ENCODE measurements at places on chromosomes 1 and 21.

- no peak for DNase-seq
Observed at GRCh38 chr1:243991650-243992049, 59.4 kb upstream of the ZBTB18 start.

DNA sequence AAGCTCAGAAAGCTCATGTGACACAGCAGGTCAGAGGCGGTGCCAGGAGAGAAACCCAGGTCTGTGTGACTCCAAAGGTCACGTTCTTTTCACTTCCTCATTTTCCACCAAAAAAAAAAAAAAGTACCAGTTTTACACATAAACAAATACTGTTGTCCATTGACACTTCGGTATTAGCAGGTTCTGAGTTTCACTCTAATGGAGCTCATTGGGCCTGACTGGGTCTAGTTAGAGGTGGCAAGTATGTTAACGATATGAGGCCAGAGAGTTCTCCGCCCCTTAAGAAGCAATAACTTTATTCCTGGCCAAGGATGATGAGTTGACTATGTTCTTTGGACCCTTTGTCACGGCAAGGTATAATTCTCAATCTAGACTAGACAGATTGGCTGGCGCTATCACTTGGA is 30.0 kb upstream of the SDE2 start:
- no peak for DNase-seq

GRCh38 chr1:11540773-11541160 is 61.8 kb downstream of the DISP3 start:
- no peak for DNase-seq

DNA sequence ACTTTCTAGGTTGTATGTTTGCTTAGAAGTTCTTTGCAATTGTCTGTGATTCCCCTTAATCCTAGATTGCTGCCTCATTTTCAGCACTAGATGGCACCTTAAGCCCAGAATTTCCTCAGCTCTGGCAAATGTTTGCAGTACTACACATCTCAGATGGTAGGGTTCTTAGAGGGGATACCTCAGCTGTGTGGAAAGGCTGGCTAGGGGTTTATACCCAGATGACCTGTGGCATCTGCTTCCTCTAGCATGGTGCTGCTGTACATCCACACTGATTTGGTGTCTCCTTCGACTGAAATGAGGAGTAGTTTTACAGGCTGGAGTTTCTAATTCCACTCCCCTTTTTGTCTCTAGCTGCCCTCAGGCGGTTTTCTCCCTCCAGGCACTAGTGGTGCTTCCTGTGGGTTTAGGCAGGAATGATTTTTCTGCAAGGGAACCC is 23.5 kb downstream of the ASB17 start:
- DNase-seq = no peak

- DNase-seq = no peak
Observed at GRCh38 chr1:231194476-231194842, 32.6 kb downstream of the TRIM67 start.

DNA sequence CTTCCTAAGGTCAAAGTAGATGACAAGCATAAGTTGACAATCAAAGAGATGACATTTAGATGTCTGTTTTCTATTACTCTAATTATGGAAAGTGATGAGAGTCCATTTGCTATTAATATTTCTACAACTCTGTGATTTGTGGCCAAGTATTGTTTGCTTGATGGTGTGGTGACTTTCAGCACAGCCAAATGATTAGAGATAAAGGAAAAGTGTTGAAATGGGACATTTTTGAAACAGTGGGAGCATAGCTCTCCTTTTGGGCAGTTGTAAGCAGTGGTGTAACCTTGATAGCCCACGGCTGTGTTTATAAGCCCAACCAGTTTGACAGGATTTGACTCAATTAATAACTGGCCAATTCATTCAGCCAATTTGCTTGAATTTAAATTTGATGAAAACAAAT is 31.6 kb downstream of the ZC3H11B start:
- no peak for DNase-seq

DNA sequence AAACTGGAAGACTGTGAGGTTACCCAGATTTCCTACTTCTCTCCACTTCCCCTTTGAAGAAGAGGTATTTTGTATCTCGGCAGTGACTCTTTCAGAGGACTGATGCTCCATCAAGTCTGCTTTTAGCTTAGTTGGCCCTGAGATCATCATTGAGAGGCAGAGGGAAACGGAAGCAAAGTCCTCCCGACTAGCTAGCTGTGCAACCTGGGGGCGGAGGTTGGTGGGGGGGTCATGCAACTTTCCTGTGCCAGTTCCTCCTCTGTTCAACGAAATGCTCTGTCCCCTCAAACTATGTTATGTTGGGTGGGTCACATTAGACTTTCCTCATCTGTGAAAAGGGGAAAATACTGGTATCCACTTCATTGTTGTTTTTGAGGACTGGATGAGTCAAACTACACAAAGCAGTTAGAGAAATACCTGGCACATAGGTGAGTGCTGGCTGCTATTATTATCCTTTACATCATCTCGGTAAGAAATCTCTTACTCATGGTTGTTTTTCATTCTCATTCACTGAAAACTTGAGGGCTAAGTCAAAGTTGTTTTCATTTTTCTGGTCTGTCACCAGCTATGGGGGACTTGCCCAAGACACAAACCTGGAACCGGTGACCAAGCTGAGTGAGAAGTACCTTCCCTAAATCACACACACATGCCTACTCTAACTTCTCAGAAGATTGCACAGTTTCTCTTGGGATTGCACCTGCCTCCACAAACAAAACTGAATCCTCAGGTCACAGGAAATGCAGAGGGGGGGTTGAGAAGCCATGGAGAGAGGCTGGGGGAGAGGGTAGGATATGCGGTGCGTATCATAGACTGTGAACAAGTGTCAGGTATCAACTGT is 83.3 kb downstream of the ABCA4 start:
- no peak for DNase-seq

- no peak for DNase-seq
Observed at GRCh38 chr1:177077734-177078499, 86.6 kb downstream of the ASTN1 start.

- no peak for DNase-seq
Observed at GRCh38 chr1:185238447-185238846, 78.6 kb downstream of the IVNS1ABP start.

DNA sequence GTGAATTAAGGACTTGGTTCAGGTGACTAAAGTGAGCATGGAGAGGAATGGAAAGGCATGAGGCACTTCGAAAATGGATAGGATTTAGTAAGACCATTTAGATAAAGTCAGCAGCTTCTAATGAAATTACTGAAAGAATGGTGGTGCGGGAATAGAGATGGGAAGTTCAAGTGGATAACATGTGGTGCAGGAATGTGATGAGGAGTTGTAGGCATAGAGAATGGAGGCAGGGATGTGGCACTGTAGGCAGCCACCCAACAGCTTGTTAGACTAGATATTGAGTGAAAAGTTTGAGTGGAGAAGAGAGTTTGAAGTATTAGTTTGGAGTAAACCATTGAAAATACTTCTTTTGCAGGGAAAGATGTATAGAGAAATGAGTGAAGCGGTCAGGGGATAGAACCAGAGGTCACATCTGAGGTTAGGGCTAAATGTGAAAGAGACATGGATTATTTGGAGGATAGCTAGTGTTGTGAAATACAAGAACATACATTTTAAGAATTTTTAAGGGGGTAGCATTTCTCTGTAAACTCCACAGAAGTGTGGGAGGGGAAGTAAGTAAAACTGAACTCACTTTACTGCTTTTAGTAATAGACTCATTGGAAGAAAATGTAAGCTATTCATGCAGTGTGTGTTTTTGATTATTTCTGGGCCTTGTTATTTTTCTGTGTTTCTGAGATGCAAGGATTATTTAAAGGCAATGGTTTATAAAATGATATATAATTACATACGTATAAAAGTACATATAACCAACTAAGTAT is 46.2 kb downstream of the DYRK1A start:
- DNase-seq = no peak

- no peak for DNase-seq
Observed at GRCh38 chr1:43760745-43761317, 53.5 kb downstream of the ST3GAL3 start.

DNA sequence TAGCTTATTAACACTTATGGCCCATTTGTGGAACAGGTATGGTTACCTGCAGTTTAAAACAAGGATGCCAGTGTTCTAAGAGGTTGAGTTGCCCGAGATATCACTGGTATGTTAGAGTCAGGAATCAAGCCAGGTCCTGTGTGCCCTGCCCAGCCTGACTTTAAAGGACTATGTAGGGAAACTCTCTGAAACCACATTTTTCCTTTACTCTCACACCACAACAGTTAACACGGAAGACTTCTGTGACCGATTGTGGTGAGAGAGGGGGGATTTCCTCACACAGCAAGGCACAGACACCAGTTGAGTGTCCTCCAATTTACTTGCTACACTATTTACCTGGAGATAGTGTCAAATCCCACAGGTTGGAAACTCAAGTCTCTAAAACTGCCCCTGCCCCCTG is 47.8 kb downstream of the UCK2 start:
- DNase-seq = no peak

DNA sequence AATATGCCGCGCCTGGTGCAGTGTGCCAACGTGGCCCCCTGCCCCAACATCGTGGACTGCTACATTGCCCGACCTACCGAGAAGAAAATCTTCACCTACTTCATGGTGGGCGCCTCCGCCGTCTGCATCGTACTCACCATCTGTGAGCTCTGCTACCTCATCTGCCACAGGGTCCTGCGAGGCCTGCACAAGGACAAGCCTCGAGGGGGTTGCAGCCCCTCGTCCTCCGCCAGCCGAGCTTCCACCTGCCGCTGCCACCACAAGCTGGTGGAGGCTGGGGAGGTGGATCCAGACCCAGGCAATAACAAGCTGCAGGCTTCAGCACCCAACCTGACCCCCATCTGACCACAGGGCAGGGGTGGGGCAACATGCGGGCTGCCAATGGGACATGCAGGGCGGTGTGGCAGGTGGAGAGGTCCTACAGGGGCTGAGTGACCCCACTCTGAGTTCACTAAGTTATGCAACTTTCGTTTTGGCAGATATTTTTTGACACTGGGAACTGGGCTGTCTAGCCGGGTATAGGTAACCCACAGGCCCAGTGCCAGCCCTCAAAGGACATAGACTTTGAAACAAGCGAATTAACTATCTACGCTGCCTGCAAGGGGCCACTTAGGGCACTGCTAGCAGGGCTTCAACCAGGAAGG is 4.3 kb downstream of the GJB3 start:
- DNase-seq = no peak

- no peak for DNase-seq
Observed at GRCh38 chr1:218456444-218456843, 111.3 kb downstream of the TGFB2 start.

DNA sequence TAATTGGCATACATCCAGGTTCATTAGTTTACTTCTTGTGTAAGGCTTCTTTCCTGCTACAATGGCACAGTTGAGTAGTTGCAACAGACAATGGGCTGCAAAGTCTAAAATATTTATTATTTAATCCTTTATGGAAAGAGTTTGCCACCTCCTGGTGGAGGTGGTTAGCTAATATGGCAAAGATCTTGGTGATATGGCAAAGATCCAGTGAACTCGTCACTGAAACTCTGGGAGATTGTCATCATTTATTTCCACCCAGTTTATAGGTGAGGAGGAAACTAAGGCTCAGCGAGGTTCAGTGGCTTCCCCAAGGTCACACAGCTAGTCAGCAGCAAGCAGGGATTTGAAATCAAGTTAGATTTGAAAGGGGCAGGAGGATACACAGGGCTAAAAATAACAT is 16.1 kb upstream of the IFFO2 start:
- DNase-seq = no peak

DNA sequence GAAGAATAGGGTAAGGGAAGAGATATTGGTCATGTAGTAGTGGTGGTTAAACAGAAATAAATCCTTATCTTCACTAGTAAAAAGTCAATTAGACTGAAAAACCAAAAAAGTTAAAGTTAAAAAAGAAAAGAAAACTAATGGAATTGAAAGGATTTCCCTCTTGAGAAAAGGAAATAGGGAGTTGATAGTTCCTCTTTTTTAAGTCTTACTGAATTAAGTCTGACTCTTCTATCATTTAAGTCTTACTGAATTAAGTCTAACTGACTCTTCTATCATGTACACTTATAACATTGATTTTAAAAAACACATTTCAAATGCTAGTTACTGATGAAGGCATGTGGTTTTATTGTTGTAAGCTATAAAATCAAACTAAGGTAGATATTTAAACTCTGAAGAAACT is 49.5 kb upstream of the TENT5C start:
- DNase-seq = no peak

DNA sequence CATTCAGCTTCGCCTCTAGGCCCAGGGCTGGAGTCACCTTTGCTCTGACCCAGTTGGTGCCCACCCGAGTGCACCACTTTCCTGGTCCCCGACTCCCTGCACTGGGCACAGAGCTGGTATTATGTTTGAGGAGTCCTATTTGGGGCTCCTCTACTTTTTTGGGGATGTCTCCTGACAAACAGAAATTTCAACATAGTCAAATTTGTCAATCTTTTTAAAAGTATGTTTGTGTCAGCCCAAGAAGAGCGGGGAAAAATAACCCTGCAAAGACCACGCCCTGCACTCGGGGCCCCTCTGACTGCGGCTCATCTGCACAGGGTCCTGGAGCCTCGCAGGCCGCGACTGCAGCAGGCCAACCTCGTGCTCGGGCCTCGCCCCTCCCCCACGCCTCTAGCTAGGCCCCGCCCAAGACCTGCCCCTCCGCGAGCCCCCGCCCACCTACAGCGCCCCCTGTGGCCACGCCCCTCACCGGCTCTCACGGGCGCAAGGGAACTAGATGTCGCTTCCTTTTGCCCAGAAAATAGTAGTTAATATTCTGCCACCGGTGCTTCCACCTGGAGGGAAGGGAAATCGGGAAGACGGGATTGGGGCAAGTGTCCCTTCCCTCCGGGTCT is 11.4 kb downstream of the FAM229A start:
- DNase-seq = no peak

DNA sequence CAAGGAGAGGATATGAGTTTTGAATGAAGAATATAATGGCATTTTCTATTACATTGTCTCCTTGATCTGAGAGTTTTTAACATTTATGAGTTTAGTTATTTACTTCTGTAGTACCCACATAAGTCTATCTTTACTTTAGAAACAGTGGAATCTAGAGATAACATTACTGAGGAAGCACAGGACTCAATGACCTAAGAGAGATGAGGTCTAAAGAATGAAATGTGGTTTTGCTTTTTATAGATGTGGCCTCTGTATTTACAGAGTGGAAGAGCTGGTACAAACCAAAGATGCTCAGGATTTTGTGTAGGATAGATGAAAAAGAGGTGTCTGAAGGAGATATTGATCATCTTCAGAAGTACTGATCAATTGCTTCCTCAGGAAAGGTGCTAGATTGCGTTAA is 177.3 kb downstream of the KCTD3 start:
- no peak for DNase-seq
